ENCODE measurements at places on chromosomes 5 and 9. TPM values are rescaled to one million over a fixed set of nuclear protein-coding genes. Genes with fewer than 3 reads are reported as not detected.

The IL5 gene
- total RNA-seq: not detected

DNA sequence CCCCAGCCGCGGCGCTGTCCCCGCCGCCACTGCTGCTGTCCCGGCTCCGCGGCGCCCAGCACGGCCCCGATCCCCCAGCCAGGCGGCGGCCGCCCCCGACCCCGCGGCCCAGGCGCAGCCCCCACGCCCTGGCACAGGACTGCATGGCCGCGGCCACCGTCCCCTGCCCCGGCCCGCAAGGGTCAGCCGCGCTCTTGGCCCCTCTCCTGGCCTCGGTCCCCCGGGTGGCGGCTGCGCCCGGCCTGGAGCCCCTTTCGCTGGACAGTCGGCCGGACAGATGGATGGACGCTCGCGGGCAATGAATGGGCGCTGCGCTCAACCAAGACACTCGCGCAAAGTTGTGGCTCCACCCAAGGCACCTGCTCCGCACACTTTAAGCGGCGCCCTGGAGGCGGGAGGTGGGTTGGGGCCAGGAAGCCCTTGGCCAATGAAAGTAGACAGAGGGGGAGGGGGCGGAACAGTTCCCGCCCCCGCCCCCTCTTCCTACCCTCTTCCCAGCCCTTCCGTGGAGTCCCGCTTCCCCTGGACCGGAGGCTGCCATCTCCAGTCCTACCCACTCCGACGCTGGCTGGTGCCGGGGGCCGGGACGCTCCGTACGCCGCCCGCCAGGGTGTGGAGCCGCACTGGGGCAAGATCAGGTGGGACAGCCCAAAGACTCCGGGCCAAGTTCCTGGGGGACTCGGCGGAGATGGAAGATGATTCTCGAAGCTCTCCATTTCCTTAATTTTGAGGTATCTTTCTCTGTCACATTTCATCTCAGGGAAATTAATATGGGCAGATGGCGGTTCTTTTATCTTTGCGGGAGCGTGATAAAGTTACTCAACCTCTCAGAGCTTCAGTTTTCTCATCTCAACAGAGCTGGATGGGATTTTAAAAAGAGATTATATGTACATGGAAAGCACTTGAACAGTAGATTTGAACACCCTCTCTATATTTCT, at the start of gene GLDC:
Gene GLDC (minus strand): TSS at position 375 of the 938 bp plus-strand sequence. CDS start 230 bp downstream, at position 145.
- peak within 1 kb of the TSS; percentile 97 for H3K4me3 ChIP-seq
- peak within 1 kb of the TSS; percentile 13 for H3K27ac ChIP-seq
- H3K36me3 ChIP-seq: no peaks in the 10 kb centered on the region
- peaks cover 9% of the 10 kb centered on the region for H3K27me3 ChIP-seq

GRCh38 chr5:15734058-15734457, 234.1 kb downstream of the FBXL7 start:
- H3K27me3 ChIP-seq: no peaks in the 10 kb centered on the region
- no peak overlapping the region for H3K4me3 ChIP-seq
- H3K4me1 ChIP-seq: no peaks in the 10 kb centered on the region

GRCh38 chr5:107381189-107381856, 289.4 kb downstream of the EFNA5 start:
- H3K36me3 ChIP-seq: peaks cover 12% of the 10 kb centered on the region
- no peak for DNase-seq
- no peak overlapping the region for H3K27ac ChIP-seq
- H3K4me3 ChIP-seq: no peak overlapping the region

DNA sequence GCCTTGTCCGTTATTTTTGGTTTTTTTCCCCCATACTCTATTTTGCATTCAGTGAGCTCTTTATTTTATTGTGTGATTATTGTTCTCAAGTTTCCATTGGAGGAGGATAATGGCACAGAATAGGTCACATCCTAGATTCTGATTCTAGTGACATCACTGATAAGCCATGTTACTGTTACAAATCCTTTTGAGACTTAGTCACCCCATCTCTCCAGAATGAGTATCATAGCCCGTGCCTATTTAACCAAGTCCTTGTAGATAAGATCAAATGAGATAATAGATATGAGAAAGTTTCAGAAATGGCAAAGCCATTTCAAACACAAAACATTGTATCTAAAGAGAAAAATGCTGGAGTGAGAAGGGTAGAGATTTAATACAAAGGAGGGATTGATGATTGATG, 242.6 kb downstream of the RAB3C start:
- H3K27ac ChIP-seq: no peak overlapping the region
- DNase-seq: no peak
- no peaks in the 10 kb centered on the region for H3K4me1 ChIP-seq
- H3K27me3 ChIP-seq: no peaks in the 10 kb centered on the region

Data from neural progenitor cell (in vitro differentiated cells).